Caki2 (cell line): ENCODE measurements at places on chromosomes 16 and 17.
A peak's percentile ranks its signal among the peaks of the same experiment; 100 is the strongest.

DNA sequence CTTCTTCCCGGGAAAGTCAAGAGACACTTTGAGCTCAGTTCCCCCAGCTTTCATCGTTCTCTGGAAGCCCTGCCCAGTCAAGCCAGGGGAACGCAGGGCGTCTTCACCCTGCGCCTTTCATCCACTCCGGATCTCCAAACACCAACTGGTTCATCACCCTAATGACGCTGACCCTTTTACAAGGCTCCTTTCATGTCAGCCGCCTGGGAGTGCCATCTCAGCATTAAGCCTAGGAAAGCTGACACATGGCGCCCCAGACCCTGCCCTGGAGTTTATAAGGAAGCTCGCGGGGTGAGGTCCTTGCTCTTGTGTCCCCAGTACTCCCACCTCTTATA, 594 bp upstream of the DNAJC7 start:
- DNase-seq: no peak

- DNase-seq: no peak
Measured at GRCh38 chr16:4351880-4352279, 759 bp upstream of the PAM16 start.

- DNase-seq: no peak
Measured at GRCh38 chr17:58307468-58308172, 21.0 kb downstream of the TSPOAP1 start.

- no peak for DNase-seq
Measured at GRCh38 chr17:16465861-16466338, 26.1 kb downstream of the LRRC75A start.

- DNase-seq: no peak
Measured at GRCh38 chr16:52051414-52052172, 495.4 kb downstream of the TOX3 start.

GRCh38 chr16:57186872-57187854, 1.0 kb downstream of the RSPRY1 start:
- peak; percentile 50 for DNase-seq

- DNase-seq: no peak
Measured at GRCh38 chr17:29573558-29573869, 5.0 kb downstream of the TP53I13 start.

GRCh38 chr17:15271741-15272140, 6.6 kb upstream of the PMP22 start:
- no peak for DNase-seq

GRCh38 chr17:48542698-48543106, 2.2 kb downstream of the HOXB2 start:
- DNase-seq: no peak

DNA sequence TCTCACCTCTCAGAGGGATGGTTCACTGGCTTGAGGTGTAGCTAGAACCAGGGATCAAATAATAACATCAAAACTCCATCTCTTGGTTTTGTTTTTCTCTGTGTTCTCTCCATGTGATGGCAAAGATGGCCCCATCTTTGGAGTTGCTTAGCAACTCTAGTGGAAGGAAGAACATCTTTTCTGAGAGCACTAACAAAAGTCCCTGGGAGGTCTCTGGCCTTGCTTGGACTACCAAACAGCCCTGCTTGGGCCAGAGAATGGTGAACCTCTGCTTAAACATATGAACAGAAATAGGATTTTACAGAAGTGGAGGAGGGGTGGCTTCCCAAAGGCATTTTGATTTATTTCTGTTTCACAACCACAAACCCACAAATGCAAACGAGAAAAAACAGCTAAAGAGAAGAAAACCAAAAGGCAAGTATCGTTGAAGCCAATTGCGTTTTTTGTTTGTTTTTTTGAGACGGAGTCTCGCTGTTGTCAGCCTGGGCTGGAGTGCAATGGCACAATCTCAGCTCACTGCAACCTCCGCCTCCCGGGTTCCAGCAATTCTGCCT, 13.2 kb downstream of the GABARAPL2 start:
- DNase-seq: no peak

DNA sequence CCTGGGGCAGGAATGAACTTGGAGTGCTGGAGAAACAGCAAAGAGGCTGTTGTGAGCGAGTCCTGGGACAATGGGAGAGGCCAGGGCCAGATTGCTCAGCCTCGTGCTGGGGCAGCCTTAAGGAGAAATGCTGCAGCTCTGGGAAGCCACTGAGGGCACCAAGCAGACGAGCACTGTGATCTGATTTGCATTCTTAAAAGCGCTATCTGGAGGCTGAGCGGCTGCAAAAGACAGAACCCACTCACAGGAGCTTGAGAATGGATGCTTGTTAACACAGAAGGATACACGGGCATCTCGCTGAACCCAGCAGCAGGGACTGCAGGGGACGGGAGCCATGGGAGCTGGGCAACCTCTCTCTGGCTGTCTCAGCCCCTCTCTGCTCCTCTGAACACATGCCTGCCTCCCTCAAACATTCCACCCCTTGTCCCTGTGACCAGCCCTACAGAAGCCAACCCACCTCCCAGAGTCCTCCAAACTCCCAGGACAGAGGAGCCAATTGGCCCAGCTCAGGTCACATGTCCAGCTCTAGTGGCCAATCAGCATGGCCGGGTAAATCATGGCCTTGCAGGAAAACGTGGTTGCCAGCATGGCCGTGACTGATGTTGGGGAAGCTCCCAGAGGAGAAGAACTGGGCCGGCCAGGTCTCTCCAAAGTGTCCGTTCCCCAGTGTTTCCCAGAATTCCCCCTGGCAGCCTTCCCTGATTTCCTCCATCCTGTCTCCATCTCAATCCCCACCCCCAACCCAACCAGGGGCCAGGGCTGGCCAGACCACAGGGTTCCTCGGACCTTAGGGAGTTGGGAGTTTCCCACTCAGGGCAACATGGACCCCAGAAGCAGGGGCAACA, 60.3 kb downstream of the GSG1L start:
- DNase-seq: no peak

- DNase-seq: no peak
Measured at GRCh38 chr17:61480414-61480807, 28.2 kb downstream of the TBX4 start.

- DNase-seq: no peak
Measured at GRCh38 chr16:87627542-87628245, 25.4 kb downstream of the JPH3 start.

GRCh38 chr17:57670769-57671569, 74.1 kb downstream of the CCDC182 start:
- no peak for DNase-seq

GRCh38 chr17:69402052-69402451, 12.4 kb upstream of the MAP2K6 start:
- DNase-seq: no peak

DNA sequence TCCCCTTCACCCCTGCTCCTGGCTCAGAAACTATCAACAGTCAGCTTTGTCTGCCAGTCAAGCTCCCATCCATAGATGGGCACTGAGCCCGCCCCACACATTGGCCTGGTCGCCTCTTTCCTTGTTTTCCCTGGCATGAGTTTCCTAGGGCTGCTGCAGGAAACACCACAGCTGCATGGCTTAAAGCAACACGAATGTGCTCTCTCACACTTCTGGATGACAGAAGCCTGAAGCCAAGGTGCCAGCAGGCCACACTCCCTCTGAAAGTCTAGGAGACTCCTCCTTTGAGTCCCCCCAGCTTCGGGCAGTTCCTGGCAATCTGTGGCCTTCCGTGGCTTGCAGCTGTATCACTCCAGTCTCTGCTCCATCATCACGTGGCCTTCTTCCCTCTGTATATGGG, 69.9 kb downstream of the TBC1D16 start:
- no peak for DNase-seq

GRCh38 chr17:43810226-43810715, 22.7 kb downstream of the MPP3 start:
- DNase-seq: no peak

- DNase-seq: no peak
Measured at GRCh38 chr16:51508490-51509212, 357.6 kb upstream of the SALL1 start.
